ENCODE measurements at places on chromosomes 16 and 17. TPM values are rescaled to one million over a fixed set of nuclear protein-coding genes. Genes with fewer than 3 reads are reported as not detected.

GRCh38 chr16:86143666-86144065 lies 244.7 kb downstream of the IRF8 start:
- H3K27me3 ChIP-seq = no peaks in the 10 kb centered on the region
- DNase-seq = no peak
- H3K36me3 ChIP-seq = no peaks in the 10 kb centered on the region
- H3K4me3 ChIP-seq = no peak overlapping the region

DNA sequence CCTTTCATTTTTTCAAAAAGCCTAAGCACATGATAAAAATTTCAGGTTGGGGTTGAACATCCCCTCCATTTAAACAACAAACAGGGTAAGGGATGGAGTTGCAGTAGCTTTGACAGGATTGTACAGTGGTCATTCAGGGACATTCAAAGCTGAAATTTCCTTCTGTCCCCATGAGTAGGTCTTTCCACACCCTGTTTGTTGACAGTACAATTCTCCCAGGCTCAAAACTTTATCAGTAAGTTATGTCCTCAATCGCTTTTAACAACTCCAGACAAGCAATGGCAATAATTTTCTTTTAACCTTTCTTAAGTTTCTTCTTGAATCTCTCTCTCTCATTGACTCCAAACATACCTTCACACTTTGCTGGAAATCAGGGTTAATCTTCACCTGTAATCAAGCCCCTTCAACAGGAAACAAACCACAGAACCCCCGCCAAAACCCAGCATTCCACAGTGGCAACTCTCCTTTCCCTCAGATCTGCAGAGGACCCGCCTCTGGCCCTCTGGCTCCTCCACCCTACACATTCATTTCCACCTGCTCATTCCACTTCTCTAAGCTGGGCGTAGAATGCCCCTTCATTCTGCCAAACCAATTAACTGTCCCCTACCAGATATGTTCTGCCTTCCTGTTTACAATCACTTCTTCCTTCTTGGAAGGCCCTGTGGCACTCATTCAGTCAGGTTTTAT lies 20.7 kb downstream of the TXNDC11 start:
- H3K4me3 ChIP-seq = no peak overlapping the region
- H3K4me1 ChIP-seq = peaks cover 41% of the 10 kb centered on the region
- H3K27ac ChIP-seq = no peak overlapping the region
- H3K36me3 ChIP-seq = peaks cover 81% of the 10 kb centered on the region
- DNase-seq = no peak

The PTX4 gene
- not detected for total RNA-seq

The SYNGR3 gene
- total RNA-seq = 0.97 TPM

DNA sequence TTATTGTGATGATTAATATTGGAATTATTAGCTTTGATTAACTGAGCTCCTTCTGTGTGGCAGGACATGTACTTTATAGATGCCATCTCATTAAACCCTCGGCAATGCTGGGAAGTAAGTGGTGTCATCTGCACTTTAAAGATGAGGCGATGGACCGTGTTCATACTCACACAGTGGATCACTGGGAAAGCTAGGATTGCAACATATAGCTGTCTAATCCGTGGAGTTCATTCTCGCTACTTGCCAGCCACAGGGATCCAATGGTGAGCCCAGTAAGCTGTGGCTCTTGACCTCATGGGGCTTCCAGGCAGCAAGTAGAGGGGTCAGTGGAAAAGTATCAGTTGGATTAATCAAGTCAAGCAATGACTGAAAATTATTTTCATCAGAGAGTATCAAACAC lies 587.9 kb downstream of the CDH13 start:
- H3K27me3 ChIP-seq = no peaks in the 10 kb centered on the region
- H3K27ac ChIP-seq = no peak overlapping the region
- no peaks in the 10 kb centered on the region for H3K36me3 ChIP-seq
- no peak for DNase-seq
- no peak overlapping the region for H3K4me3 ChIP-seq

DNA sequence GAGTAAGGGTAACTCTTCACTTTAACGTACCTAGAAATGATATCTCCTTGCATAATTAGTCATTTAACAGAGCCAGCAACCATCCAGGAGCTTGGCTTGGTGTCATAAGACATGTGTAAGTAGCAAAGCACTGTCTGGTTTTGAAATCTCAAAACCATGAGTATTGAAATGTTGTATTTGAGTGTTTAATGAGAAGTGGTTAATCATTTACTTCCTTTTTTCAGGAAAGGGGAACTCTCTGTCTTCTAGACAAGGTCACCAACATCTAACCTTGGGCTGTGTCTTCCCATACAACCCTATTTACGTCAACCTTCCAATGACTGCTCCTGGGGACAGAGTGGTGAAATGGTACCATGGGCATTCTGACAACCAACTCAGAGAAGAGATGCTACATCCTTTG lies 27.1 kb downstream of the PMP22 start:
- H3K4me1 ChIP-seq = peaks cover 33% of the 10 kb centered on the region
- no peak for DNase-seq
- H3K27ac ChIP-seq = no peak overlapping the region
- no peaks in the 10 kb centered on the region for H3K27me3 ChIP-seq
- H3K4me3 ChIP-seq = no peak overlapping the region

The KCNJ18 gene
- total RNA-seq = not detected

DNA sequence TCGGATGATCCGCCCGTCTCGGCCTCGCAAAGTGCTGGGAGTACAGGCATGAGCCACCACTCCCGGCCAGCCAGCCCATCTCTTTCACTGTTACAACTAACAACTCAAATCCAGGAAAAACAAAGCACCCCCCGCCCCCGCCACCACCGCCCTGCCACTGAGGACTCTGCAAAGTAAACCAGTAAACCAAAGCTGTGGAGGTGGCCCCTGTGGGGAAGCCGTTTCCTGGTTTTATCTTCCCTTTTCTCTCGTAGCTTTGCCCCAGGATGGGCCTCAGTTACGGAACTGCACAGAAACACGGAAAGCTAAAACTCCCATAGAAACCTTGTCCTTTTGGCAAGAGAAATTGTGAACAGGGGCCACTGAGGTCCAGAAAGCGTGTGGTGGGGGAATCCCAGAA lies 17.5 kb downstream of the CHMP6 start:
- DNase-seq = no peak
- H3K27ac ChIP-seq = no peak overlapping the region

DNA sequence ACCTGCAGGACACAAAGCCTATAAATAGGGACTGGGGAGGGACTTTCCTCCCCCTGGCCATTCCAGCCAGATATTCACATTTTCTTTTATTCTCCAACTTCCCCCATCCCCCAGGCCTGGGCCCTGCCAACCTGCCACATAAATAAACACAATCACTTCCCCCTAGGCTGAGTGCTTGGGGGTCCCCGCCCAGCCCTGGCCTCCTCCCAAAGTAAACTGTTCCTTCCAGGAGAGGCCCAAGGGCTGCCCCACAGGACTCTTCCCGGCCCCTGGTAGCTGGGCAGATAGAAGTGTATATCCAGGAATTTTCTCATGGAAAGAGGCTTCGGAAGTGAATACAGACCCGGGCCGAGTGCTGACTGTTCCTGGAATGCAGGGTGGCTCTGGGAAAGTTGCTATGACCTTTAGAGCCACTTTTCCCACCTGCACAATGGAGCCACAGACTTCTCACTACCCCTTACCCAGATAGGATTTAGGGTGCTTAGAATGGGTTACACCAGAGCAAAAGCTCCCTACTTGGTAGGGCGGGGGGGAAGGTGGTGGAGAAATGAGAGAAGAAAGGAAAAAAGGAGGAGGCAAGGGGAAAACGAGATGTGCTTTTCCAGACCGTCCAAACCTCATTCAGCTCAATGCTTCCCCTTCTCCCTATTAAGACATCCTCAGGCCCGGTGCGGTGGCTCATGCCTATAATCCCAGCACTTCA lies 8.5 kb downstream of the CSF3 start:
- no peak for DNase-seq
- no peak overlapping the region for H3K4me3 ChIP-seq
- H3K27me3 ChIP-seq = no peaks in the 10 kb centered on the region
- H3K36me3 ChIP-seq = peaks cover 69% of the 10 kb centered on the region
- H3K27ac ChIP-seq = no peak overlapping the region
- H3K4me1 ChIP-seq = no peaks in the 10 kb centered on the region

DNA sequence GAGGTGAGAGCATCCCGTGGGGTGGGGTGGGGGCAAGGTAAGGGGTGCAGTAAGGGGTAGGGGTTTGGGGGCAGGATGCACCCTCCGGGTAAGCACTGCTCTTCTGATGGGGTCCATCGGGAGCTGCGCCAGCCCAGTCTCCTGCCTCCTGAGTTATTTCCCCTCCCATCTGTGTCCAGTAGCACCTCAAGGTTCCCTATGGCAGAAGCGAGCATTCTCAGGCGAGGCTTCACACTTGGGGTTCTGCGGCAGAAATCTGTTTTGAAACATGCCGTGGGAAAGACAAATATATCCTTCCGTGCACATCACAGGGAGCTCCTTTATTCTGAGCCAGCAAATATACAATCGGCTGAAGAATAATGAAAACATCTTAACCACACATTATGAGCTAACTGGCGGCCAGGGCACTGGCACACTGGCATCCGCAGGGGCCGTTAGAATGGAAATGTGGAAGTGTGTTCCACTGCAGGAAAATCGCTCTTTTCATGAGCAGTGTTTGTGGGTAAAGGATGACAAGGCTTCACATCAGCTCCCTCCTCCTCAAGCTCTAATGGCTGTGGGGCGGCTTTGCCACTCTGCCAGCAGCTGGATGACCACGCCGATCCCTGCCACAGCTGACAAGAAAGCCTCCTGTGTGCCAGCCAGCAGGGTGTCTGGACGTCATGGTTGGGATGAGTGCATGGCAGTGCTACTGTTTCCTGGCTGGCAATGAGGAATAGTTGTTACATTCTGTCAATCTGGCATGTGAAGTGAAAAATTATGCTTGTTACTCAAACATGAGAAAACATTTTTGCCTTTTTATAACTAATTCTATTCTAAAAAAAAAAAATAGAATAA lies 20.0 kb downstream of the MTHFSD start:
- H3K4me1 ChIP-seq = no peaks in the 10 kb centered on the region
- no peak for DNase-seq
- H3K27me3 ChIP-seq = no peaks in the 10 kb centered on the region
- H3K4me3 ChIP-seq = no peak overlapping the region

DNA sequence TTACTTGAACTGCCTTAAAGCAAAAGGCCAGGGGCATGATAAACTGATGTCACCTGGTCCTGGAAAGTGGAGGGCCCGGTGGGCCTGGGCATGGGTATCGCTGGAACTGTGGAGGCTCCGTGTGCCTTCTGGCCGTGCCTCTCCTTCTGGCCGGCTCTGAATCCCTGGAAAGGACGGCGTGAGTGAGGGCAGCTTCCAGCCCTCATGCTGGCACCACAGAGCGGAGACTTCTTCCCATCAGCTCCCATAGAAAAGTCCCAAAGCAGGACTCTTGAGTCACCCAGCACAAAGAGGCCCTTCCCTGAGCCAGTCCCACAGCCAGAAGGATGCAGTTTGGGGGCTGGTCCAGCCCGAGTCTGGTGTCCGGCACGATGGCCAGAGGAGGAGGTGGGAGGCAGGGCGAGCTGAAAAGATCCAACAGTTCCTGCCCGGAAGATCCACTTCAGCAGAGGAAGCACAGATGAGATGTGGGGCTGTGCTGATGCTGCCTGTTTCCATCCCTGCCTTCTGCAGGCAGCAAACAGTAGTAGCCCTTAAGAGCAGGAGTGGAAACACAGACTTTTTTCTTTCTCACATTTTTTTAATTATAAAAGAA lies 7.8 kb downstream of the GAA start:
- no peaks in the 10 kb centered on the region for H3K4me1 ChIP-seq
- DNase-seq = no peak
- no peaks in the 10 kb centered on the region for H3K27me3 ChIP-seq
- H3K27ac ChIP-seq = no peak overlapping the region

The OTOA gene
- 0.11 TPM for total RNA-seq

GRCh38 chr16:66549284-66550131 lies at the start of gene TK2:
Gene TK2, minus strand, starts transcription at chr16:66550122. Its CDS starts 61 bp downstream, at chr16:66550061.
- peak; percentile 37 for DNase-seq
- peak within 1 kb of the TSS; percentile 83 for H3K4me3 ChIP-seq
- H3K36me3 ChIP-seq = no peaks in the 10 kb centered on the region
- peaks cover 59% of the 10 kb centered on the region for H3K4me1 ChIP-seq
- H3K27ac ChIP-seq = peak within 1 kb of the TSS; percentile 87
- H3K27me3 ChIP-seq = no peaks in the 10 kb centered on the region

The CRYBA1 gene
- total RNA-seq = not detected

DNA sequence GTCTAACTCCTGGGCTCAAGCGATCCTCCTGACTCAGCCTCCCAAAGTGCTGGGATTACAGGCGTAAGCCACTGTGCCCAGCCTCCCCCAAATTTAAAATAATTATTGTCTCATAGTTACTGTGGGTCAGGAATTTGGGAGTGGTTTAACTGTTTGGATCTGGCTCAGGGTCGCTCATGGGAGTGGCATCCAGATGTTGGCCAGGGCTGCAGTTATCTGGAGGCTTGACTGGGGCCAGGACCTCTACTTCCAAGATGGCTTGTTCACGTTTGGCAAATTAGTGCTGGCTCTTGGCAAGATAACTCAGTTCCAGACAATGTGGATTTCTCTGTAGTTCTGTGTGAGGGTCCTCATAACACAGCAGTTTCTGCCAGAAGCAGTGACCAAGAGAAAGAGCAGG lies 8.0 kb downstream of the TEN1 start:
- no peaks in the 10 kb centered on the region for H3K27me3 ChIP-seq
- peaks cover 40% of the 10 kb centered on the region for H3K4me1 ChIP-seq
- H3K4me3 ChIP-seq = no peak overlapping the region
- no peak overlapping the region for H3K27ac ChIP-seq

- no peaks in the 10 kb centered on the region for H3K36me3 ChIP-seq
- H3K4me1 ChIP-seq = peaks cover 50% of the 10 kb centered on the region
- no peaks in the 10 kb centered on the region for H3K27me3 ChIP-seq
- no peak overlapping the region for H3K4me3 ChIP-seq
- no peak overlapping the region for H3K27ac ChIP-seq
Observed at GRCh38 chr16:12546918-12547607, 256.6 kb downstream of the CPPED1 start.

The SEPTIN12 gene
- total RNA-seq = not detected

GRCh38 chr17:62653826-62654761 lies 26.6 kb downstream of the MRC2 start:
- no peaks in the 10 kb centered on the region for H3K36me3 ChIP-seq
- H3K4me3 ChIP-seq = no peak overlapping the region
- peaks cover 75% of the 10 kb centered on the region for H3K27me3 ChIP-seq
- DNase-seq = no peak
- H3K4me1 ChIP-seq = peaks cover 21% of the 10 kb centered on the region

DNA sequence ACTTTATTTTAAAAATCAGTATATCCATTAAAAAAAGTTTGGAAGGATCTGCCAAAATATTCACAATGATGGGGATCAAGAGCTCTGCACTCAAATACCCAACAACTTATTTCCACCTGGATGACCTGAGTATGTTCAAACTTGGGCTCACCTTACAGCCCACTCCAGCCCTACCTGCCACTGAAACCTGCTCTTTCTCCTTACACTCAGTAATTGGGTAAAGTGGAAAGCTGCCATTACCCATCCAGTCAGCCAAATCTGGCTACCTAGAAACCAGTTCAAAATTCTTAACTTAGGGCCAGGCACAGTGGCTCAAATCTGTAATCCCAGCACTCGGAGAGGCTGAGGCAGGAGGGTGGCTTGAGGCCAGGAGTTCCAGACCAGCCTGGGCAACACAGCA lies 9.6 kb downstream of the VPS53 start:
- H3K4me1 ChIP-seq = no peaks in the 10 kb centered on the region
- no peak for DNase-seq
- H3K27me3 ChIP-seq = no peaks in the 10 kb centered on the region
- H3K36me3 ChIP-seq = peaks cover 16% of the 10 kb centered on the region
- no peak overlapping the region for H3K27ac ChIP-seq

GRCh38 chr17:8001976-8002720 lies at the start of gene GUCY2D:
Gene GUCY2D, plus strand, starts transcription at chr17:8002615. Its CDS starts 433 bp downstream, at chr17:8003048.
- DNase-seq = no peak
- no peak within 1 kb of the TSS for H3K4me3 ChIP-seq
- peaks cover 3% of the 10 kb centered on the region for H3K27me3 ChIP-seq
